ENCODE measurements at places on chromosomes 5 and 9.

DNA sequence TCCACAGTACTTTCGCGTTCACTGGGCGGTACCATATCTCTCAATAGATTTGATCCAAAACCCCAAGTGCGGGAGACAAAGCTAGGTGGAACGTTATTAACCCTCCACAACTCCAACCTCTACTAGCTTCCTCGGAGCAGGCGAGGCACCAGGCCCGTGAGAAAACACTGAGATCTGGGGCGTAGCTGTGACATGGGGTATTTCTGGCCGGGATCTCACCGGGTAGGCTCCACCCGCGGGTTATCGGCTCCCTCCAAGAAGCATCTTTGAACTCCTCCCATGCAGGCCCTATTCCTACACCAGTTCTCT is 350 bp upstream of the SLC25A46 start:
- H3K36me3 ChIP-seq: no peaks in the 10 kb centered on the region
- peak overlapping the region; percentile 86 for H3K4me3 ChIP-seq

- no peaks in the 10 kb centered on the region for H3K4me1 ChIP-seq
- H3K4me3 ChIP-seq: no peak overlapping the region
- no peak for DNase-seq
- no peaks in the 10 kb centered on the region for H3K36me3 ChIP-seq
- no peaks in the 10 kb centered on the region for H3K27me3 ChIP-seq
These were observed 114.9 kb upstream of the KLF9 start for GRCh38 chr9:70529377-70529776.

GRCh38 chr5:62314213-62314830 is 8.3 kb downstream of the KIF2A start:
- DNase-seq: no peak
- no peaks in the 10 kb centered on the region for H3K27me3 ChIP-seq
- H3K4me1 ChIP-seq: peaks cover 1% of the 10 kb centered on the region
- no peaks in the 10 kb centered on the region for H3K36me3 ChIP-seq
- H3K27ac ChIP-seq: no peak overlapping the region

GRCh38 chr5:74092766-74093165 is 466.8 kb downstream of the ARHGEF28 start:
- H3K4me1 ChIP-seq: peaks cover 7% of the 10 kb centered on the region
- H3K4me3 ChIP-seq: no peak overlapping the region
- no peak overlapping the region for H3K27ac ChIP-seq
- DNase-seq: no peak

GRCh38 chr9:125586172-125586511 is 120.9 kb downstream of the MAPKAP1 start:
- H3K36me3 ChIP-seq: peaks cover 2% of the 10 kb centered on the region
- H3K4me1 ChIP-seq: no peaks in the 10 kb centered on the region

DNA sequence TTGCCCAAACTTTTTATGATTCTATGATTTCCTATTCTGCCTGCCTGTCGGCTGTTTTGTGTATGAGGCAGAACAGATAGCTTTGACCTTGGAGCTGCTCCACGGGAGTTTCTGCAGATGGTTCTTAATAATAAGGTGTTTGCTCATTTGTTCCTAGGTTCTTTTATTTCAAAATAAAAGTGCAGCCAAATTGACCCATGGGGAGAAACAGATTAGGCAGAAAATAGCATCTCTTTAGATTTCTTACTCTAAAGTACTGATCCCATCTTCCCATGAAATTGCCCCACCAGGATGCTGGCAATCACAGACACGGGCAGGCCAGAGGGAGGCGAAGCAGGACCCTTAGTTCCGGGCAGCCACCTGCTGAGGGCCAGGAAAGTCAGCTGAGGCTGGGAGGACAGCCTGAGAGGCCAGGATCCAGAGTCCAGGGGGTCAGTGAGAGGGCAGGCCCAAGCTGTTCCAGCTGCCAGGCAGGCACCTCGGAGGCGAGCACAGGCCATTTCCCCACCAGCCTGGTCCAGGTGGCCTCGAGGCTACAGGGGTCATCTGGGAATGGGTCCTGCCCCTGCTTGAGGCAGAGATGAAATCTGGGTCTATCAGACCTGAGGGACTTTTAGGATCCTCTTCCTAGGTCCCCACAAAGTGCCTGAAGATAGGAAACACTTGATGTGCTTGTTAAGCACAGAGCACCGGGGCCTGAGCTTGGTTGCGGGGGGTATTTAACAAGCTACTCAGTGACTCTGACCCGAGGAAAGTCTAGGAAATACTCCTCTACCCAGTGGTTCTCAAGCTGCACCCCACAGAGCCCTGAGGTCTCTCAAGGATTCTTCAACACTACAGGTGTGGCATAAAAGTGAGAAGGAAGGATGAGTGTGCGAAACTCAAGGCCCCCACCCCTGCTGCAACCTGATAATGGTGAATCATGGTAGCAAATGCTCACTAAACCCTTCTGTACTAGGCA is 145.4 kb downstream of the CMYA5 start:
- no peak overlapping the region for H3K4me3 ChIP-seq
- DNase-seq: no peak
- no peaks in the 10 kb centered on the region for H3K27me3 ChIP-seq
- no peaks in the 10 kb centered on the region for H3K4me1 ChIP-seq

DNA sequence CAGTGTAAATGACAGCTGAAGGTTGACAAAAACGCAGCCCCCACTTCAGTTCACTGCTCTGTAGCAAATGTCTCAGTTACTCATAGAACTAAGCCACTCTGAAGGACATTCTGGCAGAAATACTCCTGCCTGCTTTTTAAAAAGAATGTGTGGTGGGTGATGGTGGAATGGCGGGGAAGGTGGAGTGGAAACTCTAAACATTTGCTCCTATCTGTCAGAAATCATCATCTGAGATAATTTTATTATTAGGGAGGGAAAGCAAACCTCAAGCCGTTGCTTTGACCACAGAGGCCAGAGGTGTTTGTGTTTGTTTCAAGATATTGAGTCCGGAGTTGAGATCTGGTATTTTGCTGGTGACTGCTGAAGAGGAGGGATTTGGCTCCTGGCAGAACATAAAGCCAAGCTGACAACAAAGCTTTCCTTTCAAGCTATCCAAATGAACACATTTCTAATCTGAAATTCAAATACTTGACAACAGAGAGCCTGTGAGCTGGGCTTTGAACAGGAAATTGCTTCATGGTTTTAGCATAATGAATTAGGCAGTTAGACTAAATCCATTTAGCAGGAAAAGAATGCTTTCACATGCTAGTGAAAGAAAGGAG is 362.7 kb downstream of the CSNK1G3 start:
- no peak overlapping the region for H3K4me3 ChIP-seq
- no peaks in the 10 kb centered on the region for H3K27me3 ChIP-seq
- no peaks in the 10 kb centered on the region for H3K4me1 ChIP-seq

GRCh38 chr5:133340002-133340755 is 272.2 kb downstream of the FSTL4 start:
- no peak overlapping the region for H3K27ac ChIP-seq
- no peaks in the 10 kb centered on the region for H3K36me3 ChIP-seq
- H3K4me3 ChIP-seq: no peak overlapping the region
- DNase-seq: no peak
- H3K27me3 ChIP-seq: no peaks in the 10 kb centered on the region

- H3K27me3 ChIP-seq: no peaks in the 10 kb centered on the region
- no peak overlapping the region for H3K4me3 ChIP-seq
- H3K27ac ChIP-seq: peak overlapping the region; percentile 80
- H3K4me1 ChIP-seq: no peaks in the 10 kb centered on the region
- no peak for DNase-seq
These were observed 71.2 kb downstream of the RAPGEF1 start for GRCh38 chr9:131668439-131669268.

GRCh38 chr9:84701801-84702200 is 32.3 kb downstream of the NTRK2 start:
- H3K36me3 ChIP-seq: no peaks in the 10 kb centered on the region
- H3K27me3 ChIP-seq: no peaks in the 10 kb centered on the region
- no peak overlapping the region for H3K27ac ChIP-seq
- no peak overlapping the region for H3K4me3 ChIP-seq
- no peak for DNase-seq

GRCh38 chr5:125106881-125107280 is 360.4 kb upstream of the ZNF608 start:
- H3K27ac ChIP-seq: no peak overlapping the region
- no peak for DNase-seq
- H3K4me3 ChIP-seq: no peak overlapping the region

GRCh38 chr9:25917731-25918362 is 239.6 kb upstream of the TUSC1 start:
- no peak for DNase-seq
- no peak overlapping the region for H3K27ac ChIP-seq
- no peaks in the 10 kb centered on the region for H3K27me3 ChIP-seq
- H3K36me3 ChIP-seq: no peaks in the 10 kb centered on the region
- no peak overlapping the region for H3K4me3 ChIP-seq
